ENCODE measurements at places on chromosomes 7 and 10.

DNA sequence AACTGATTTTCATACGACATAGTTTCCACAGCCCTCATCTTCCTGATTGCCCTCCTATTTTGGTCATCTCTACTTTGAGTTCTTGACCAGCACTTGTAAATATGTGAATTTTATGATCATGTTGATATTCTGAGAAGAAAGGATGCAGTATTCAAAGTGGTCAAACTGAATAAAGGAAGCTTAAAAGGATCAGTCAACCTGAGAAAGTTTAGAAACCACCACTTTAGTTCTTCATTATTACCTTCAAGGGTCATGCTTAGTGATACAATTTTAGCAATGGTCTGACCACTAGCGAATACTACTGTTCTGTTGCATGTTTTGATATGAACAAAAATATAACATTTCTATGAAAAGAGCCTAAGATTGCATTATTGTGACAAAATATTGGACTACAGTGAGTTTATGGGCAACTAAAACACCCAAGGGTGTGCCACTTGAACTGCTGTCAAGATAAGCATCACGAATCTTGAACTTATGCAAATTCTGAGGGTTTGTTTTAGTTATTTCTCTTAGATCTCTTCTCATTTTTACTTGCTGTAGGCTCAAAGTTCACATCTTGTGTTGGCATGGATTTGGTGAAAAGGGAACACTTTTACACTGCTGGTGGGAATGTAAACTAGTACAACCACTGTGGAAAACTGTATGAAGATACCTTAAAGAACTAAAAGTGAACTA is 247.7 kb downstream of the IPMK start:
- H3K27ac ChIP-seq = no peak overlapping the region
- no peak for DNase-seq
- no peaks in the 10 kb centered on the region for H3K4me1 ChIP-seq
- H3K27me3 ChIP-seq = no peaks in the 10 kb centered on the region
- no peaks in the 10 kb centered on the region for H3K36me3 ChIP-seq
- no peak overlapping the region for H3K4me3 ChIP-seq

GRCh38 chr7:27605283-27605682 is 57.4 kb downstream of the HIBADH start:
- no peak overlapping the region for H3K27ac ChIP-seq
- no peak for DNase-seq
- no peaks in the 10 kb centered on the region for H3K36me3 ChIP-seq
- no peaks in the 10 kb centered on the region for H3K27me3 ChIP-seq

- peaks cover 10% of the 10 kb centered on the region for H3K36me3 ChIP-seq
- no peak overlapping the region for H3K4me3 ChIP-seq
- DNase-seq = no peak
Observed at GRCh38 chr7:5507013-5507412, 83.4 kb upstream of the TNRC18 start.

- no peaks in the 10 kb centered on the region for H3K4me1 ChIP-seq
- no peak for DNase-seq
- no peak overlapping the region for H3K4me3 ChIP-seq
- H3K27ac ChIP-seq = no peak overlapping the region
- H3K27me3 ChIP-seq = no peaks in the 10 kb centered on the region
Observed at GRCh38 chr7:51789489-51789888, 472.9 kb upstream of the COBL start.

DNA sequence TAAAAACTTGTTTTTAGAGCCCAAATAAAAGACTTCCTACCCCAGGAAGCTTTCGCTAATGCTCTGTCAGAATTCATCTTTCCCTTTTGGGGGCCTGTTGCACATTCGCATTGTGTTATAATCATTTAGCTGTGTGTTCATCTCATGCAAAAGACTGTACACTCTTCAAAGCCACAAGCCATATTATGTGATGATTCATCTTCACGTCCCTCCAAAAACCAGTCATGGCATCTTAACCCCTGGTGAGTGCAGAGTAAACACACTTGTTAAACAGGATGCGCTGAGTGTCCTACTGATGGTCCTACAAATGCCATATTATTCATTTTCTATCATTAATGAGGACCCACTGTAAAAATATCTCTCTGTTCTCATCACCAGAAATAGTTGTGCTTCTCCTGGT is 235.4 kb downstream of the KIAA1217 start:
- H3K27ac ChIP-seq = no peak overlapping the region
- no peaks in the 10 kb centered on the region for H3K27me3 ChIP-seq
- H3K4me1 ChIP-seq = peaks cover 25% of the 10 kb centered on the region
- no peak for DNase-seq
- H3K4me3 ChIP-seq = no peak overlapping the region

DNA sequence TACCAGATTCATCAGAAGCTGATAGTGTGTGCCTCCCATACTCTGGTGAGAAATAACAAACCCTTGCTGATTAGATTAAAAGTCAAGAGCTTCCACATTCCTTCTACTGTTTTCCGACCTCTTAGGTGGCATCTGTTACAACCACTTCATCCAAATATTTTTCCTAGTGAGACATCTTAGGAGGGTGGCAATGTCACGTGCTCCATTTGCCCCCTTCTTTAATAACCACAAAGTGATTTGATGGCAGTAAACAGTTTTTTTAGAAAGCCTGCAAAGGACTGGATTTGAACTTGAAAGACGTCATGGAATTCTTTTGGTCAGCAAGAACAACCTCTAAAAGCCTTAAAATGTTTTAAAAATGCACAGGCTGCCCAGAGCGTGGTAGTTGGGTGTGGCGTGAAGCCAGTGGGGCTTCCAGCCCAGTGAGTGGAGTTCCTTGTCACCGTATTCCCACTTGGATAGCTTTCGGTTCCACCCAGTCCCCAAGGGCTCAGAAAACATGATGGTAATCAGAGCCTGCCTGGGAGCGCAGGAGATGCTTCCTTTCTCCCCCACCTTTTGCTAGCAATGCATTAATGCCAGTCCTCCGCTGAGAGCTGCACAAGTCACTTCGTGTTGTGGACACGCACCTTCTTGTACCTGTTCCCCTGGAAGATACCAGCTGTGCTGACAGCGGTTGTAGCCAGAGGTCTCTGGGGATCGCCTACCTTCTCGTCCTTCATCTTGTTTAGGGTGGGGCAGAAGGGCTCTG is 256.4 kb downstream of the KIAA1217 start:
- no peaks in the 10 kb centered on the region for H3K36me3 ChIP-seq
- peaks cover 13% of the 10 kb centered on the region for H3K4me1 ChIP-seq
- peak overlapping the region; percentile 48 for H3K4me3 ChIP-seq
- H3K27ac ChIP-seq = no peak overlapping the region
- DNase-seq = no peak
- no peaks in the 10 kb centered on the region for H3K27me3 ChIP-seq

GRCh38 chr7:139673230-139673629 is 104.6 kb downstream of the HIPK2 start:
- DNase-seq = no peak
- H3K27ac ChIP-seq = no peak overlapping the region
- no peaks in the 10 kb centered on the region for H3K36me3 ChIP-seq
- H3K4me1 ChIP-seq = no peaks in the 10 kb centered on the region
- no peaks in the 10 kb centered on the region for H3K27me3 ChIP-seq

All from thoracic aorta (tissue), 2 donors.